ENCODE measurements at places on chromosomes 16 and 17.

DNA sequence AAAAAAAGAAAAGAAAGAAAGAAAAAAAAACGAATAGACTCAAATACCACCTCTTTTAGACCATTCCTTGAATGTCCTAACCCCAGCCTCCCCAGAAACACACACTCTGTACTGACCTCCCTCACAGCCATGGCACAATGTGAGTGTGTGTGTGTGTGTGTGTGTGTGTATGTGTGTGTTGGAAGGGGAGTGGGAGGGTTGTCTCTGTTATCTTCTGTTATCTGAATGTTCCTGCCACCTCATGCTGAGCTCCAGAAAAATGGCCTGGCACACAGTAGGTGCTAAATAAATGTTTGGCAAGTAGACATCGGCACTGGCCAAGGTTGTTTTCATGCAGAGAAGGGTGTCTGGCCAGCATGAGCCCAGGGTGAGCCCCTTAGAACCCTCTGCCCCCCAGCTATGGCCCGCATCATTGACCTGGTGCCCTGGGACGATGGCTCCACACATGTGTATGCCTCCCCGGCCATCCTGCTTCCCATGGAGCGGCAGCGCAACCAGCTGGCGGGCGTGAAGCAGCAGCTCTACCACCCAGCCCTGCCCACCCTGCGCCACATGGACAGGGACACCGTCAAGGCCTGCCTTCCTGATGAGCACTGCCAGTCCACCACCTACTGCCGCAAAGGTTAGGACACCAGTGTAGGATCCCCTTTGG is 6.6 kb upstream of the CNGB1 start:
- no peak for DNase-seq

DNA sequence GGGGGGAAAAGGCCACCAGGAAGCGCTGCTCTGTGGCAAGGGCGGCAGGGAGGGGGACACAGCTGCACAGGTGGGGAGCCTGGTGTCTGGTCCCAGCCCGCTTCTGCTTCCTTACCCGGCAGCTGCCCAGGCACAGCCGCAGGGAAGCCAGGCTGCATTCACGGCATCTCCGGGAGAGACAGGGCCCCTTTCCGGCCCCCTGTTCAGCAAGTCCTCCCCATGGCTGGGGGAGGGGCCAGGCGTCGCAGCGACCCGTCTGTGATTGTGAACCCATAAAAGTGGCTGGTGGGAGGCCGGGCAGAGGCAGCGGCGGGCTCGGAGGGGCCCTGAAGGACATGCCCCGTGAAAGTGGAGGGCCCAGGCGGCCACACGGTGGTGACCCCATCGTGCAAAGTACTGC is 28.7 kb downstream of the SOX8 start:
- DNase-seq = no peak

GRCh38 chr16:12664164-12664733 is 139.4 kb downstream of the CPPED1 start:
- no peak for DNase-seq

GRCh38 chr16:2004795-2005517 is 4.7 kb downstream of the ZNF598 start:
- DNase-seq = no peak

- no peak for DNase-seq
These were observed 111.1 kb downstream of the GAS7 start for GRCh38 chr17:10087355-10087754.

DNA sequence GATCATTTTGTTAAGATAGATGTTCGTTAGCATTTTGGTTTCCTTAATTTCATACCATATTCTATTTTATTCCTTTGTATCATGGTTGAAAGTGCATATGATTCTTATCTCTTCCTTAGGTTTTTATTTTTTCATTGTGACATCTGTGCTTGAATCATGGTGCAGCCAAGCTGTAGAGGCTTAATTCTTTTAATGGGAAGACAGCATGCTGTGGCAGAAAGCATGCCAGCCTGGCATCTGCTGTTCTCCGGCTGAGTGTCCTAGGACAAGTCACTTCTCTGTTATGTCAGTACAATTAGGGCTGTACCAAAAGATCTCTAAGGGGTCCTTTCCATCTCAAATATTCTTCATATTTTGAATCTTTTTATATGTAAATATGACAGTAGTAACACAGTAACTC is 68.5 kb upstream of the PMFBP1 start:
- no peak for DNase-seq

Measured in stimulated activated CD4-positive, alpha-beta T cell treated with anti-CD3 and anti-CD28 coated beads, Interleukin-12 subunit alpha, Interleukin-12 subunit beta, amount 100 ng/mL, for 24 hours (primary cell).